Cortex of kidney (tissue), 1 donor: ENCODE measurements at places on chromosomes 4 and X.

- no peak for DNase-seq
Observed at GRCh38 chrX:40663880-40664630, 16.7 kb upstream of the CXorf38 start.

- DNase-seq: no peak
Observed at GRCh38 chr4:145812919-145813318, 125.7 kb downstream of the ZNF827 start.

- DNase-seq: no peak
Observed at GRCh38 chr4:123956204-123956603, 559.6 kb downstream of the SPRY1 start.

DNA sequence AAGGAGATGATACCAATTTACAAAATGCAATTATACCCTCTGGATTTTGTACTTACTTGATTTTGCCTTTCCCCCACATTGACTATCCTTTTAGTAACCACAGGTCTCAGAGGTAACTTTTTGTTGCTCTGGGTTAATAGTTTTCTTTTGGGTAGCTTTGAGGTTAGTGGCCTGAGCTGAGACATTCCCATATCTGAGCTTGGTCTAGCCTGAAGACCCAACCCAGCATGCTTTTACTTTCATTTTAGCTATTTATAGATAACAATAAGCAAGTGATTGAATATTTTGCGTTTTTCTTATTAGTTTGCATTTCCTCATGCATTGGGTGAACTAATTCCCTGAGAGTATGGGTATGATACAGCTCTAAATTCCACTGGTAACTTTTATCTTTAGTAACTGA is 11.8 kb downstream of the HTN1 start:
- no peak for DNase-seq

- DNase-seq: no peak
Observed at GRCh38 chr4:104616401-104616820, 121.7 kb upstream of the CXXC4 start.

DNA sequence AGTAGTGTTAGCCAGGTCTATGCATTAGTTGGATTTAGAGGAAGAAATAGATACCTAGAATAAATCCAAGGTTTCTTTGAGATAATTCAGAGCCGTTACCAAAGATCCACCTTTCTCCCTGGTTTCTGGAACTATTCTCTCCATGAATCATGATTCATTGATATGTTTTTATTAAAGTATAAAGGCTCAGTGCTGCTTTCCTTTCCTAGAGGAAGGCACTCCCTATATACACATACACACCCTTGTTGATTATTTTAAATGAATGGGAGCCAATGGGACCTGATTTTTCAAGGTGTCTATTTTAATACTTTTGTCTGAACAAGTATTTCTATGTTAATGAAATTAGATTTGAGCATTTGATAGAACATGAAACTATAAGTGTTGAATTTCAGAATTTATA is 146.8 kb upstream of the SPRY1 start:
- DNase-seq: no peak

GRCh38 chr4:124974152-124974551 is 261.6 kb upstream of the ANKRD50 start:
- no peak for DNase-seq

DNA sequence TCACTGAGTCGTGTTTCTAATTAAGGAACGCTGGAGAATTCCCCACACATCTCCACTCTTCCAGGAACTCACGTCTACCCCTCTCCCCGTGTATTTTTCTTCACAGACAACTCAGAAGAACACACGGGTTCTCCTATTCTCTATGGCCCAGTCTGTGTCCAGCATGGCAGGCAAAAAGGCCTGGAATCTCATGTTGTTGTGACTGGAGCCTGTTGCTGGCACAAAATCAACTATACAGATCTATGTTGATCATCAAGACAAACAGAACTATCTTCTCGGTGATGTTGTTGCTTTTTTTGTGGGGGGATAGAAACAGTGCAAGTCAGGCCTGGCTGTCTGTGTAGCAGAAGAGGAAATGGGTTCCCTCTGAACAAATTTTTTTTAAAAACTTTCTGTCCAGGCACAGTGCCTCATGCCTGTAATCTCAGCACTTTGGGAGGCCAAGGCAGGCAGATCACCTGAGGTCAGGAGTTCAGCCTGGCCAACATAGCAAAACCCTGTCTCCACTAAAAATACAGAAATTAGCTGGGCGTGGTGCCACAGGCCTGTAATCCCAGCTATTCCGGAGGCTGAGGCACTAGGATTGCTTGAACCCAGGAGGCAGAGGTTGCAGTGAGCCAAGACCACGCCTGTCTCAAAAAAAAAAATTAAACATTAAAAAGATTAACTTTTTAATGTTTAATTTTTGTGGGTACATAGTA is 50.5 kb upstream of the CBR4 start:
- DNase-seq: no peak

GRCh38 chr4:39881789-39882188 is 95.9 kb downstream of the PDS5A start:
- DNase-seq: no peak
